Stimulated activated naive CD4-positive, alpha-beta T cell (primary cell): ENCODE measurements at places on chromosomes 3 and 15.

DNA sequence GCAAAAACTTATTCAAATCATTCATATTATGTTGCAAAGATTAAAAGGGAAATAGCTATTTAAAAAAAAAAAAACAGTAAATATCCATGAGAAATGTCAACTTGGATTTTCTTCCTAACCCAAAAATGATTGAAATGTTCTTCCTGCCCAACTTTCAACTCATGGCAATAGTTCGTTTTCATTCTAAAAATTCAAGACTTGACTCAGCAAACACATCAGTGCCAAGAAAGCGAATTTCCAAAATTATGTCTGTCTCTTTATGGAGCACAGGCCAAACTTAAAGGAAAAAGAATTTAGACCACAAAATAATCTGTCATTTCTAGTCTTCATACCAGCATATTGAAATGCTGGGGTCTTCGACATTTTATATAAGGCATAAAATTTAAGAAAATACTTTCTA lies 63.7 kb downstream of the MAGI1 start:
- no peak for DNase-seq

DNA sequence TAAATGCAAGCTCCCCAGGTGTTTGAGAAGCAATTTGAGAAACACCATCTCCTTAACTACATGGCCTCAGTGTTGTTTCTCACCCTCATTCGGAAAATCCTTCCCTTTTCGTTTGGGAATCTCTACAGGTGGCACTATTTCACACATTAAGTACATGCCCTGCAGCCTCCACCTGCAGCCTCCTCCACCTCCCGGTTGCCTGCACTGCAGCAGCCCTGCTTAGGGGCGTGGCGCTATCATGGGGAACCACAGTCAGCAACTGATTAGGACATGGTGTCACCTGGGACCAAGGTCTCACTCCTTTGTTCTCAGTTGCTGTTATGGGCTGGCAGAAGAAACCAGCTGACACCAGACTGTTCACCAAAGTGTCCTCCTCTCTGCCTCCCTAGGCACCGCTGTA lies 11.7 kb upstream of the ZNF774 start:
- no peak for DNase-seq

GRCh38 chr3:186870421-186871201 lies 28.1 kb downstream of the ADIPOQ start:
- no peak for DNase-seq

- DNase-seq = no peak
Measured at GRCh38 chr15:42131826-42132806, 24.3 kb downstream of the PLA2G4F start.

DNA sequence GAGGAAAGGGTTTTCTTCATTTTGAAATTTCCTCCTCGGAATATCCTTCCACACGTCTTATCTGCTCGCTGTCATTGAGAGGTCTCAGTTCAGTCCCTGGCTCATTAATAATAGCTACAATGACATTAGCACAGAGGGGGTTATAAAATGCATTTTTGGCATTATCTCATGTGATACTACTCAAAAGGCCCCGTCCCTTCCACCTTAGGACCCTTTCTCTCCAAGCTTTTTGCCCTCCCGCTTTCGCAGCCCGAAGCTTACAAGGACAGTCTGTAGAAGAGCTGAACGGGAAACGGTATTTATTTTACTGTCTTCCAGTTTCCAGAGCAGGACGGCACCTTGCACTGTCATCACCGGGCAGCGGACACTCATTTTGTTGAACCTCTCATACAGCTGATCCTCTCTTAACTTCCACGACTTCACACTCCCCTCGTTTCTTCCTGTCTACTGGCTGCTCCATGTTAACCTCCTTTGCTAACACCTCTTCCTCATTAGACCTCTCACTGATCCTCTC lies 5.6 kb upstream of the PLEKHO2 start:
- DNase-seq = no peak

DNA sequence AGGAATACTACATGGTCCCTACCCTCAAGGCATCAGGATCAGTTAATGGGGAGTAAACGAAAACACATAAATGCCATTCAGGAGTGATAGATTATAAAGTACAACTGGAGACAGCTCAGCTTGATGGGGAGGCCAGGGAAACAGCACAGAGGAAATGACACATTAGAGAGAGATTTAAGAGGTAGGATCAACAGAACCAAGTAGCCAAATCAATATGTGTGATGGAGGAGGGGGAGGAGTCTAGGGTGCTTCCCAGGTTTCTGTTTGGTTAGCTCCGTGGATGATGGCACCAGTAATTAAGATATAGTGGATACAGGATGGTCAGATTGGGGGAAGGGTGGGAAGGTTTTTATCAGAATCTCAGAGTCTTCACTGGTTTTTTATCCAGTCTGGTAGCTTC lies 229.5 kb upstream of the ROPN1 start:
- DNase-seq = no peak

DNA sequence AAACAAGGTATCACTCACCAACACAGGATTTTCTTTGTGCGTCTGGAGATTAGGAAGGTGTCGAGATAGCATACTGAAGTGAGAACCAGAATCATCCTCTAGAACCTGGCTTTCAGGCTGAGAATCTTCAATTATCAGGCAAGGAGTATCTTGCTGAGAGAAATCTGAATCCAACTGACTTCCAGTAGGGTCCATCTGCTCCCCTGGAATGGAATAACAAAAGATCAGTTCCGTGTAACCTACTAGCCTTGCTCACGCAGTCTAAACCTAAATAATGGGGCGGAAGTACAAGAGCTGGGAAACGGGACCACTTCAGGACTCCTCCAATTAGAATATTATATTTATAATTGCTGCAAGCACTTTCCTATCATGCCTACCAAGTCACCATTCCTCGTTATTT lies 690 bp downstream of the TP53BP1 start:
- no peak for DNase-seq

DNA sequence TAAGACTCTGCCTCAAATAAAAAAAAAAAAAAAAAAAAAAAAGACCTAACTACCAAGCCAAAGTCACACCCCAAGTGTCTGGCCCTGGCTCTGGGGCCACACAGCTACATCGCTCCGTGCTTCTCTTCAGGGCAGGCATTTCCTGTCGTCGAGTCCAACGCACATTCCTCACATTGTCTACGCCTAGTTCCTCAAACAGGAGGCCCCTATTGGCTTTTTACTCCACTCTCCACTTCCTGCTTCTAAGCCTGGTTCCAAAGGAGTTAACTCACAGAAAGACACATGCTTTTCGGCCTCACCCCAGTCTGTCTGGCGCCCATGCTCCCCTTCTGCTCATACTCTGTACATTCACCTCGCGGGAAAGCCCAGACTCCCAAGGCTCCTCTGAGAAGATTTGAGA lies 28.8 kb downstream of the KNG1 start:
- no peak for DNase-seq

DNA sequence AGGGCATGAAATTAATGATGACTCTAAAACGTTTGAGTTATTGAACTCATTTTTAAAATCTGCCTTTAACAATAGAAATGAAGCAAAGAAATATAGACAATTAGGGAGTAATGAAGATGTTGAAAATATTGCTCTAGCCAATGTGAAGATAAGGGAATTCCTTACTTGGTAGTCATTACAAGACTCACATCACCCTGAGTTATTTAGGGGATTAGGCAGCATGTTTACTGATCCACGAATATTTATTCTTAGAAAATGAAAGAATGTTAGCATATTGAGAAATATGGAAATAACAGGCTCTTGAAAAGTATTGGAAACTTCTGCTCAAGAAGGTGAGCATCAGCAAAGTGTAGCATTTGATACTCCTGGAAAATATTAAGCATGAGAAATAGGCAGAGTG lies 398.1 kb upstream of the ARPP21 start:
- DNase-seq = no peak

DNA sequence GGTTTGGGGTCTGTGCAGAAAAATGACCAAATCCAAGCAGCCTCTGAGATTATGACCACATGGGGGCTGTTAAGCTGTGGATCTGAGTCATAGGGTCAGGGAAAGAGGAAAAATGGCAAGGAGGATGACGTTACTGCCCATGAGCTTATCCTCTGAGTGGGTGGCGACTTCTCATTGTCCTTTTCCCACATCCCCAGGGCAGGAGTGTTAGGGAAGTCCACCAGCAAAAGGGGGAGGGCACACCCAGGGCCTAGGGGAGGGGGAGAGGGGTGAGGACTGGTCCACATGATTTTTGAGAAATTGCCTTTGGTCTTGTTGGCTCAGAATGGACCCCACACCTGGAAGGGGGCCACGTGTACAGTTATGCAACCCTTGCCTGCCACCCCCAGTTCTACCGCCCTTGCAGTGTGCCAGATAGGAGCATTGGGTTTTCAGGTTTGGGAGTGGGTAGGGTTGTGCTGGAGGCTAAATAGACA lies 2.6 kb downstream of the CD276 start:
- DNase-seq = no peak

- no peak for DNase-seq
Measured at GRCh38 chr3:138072796-138073195, 42.6 kb downstream of the DZIP1L start.
